ENCODE measurements at places on chromosomes 1 and 21. TPM values are rescaled to one million over a fixed set of nuclear protein-coding genes. Genes with fewer than 3 reads are reported as not detected.
A peak's percentile ranks its signal among the peaks of the same experiment; 100 is the strongest.

Gene AJAP1
- 2.4 TPM for total RNA-seq

Gene TMEM52
- total RNA-seq, result 1.1 TPM

Gene PM20D1
- total RNA-seq, result 1.2 TPM

Gene CYYR1
- not detected for total RNA-seq

Gene SPRR2E
- not detected for total RNA-seq

Gene CELA2B
- not detected for total RNA-seq

Gene PTPN22
- 22.2 TPM for total RNA-seq

Gene KIF2C
- total RNA-seq, result 1.4 TPM

- DNase-seq, result no peak
These were observed 28.4 kb downstream of the EXTL2 start for GRCh38 chr1:100866041-100866900.

- DNase-seq, result no peak
These were observed 73.7 kb downstream of the KCNK2 start for GRCh38 chr1:215156232-215156631.

DNA sequence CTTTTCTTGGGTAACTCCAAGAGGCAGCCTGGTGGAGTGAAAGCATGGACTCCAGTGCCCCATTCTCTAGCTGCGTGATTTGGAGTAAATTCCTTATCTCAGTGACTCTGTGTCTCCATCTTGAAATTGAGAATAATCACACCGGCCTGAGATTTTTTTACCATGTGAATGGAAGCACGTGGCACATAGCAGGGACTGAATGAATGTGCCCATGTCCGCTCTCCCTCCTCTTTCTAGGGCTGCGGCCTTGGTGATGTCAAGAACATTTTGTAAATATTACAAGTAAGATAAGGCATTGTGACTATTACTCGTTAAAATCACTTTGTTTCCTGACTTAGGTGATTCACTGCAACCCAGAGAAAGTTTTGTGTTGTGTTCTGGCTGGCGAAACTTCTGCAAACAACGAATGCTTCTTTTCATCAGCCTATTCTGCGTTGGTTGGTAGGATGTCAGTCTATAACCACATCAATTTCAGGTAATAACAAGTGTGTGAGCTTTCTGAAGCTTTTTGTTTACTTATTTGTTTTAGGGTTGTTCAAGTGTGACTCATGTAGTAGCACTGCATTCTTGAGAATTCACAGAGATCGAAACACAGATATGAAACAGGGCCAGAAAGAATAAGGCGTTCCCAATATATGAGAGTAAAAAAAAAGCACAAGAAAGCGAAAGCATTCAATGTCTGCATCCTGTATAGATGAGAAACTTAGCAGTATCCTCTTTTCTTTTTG, 135.7 kb upstream of the SLC45A1 start:
- DNase-seq, result peak; percentile 78

DNA sequence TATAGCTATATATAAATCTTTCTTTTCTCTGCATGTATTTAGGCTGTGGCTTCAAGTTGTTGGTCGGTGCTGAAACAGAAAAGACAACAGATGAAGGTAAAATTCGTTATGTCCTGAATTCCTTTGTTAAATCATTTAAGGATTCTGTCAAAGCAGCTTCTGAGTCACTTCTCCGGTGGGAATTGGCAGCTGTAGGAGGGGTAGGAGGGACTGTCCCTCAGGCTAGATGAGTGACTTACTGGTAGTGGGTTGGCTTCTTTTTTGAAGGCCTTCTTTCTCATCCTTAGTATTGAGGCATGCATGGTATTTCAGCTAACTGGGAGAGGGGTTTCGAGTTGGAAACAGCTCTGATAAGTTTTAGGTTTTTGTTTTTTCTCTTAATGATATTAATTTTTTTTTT, 22.1 kb upstream of the NEXN start:
- no peak for DNase-seq

DNA sequence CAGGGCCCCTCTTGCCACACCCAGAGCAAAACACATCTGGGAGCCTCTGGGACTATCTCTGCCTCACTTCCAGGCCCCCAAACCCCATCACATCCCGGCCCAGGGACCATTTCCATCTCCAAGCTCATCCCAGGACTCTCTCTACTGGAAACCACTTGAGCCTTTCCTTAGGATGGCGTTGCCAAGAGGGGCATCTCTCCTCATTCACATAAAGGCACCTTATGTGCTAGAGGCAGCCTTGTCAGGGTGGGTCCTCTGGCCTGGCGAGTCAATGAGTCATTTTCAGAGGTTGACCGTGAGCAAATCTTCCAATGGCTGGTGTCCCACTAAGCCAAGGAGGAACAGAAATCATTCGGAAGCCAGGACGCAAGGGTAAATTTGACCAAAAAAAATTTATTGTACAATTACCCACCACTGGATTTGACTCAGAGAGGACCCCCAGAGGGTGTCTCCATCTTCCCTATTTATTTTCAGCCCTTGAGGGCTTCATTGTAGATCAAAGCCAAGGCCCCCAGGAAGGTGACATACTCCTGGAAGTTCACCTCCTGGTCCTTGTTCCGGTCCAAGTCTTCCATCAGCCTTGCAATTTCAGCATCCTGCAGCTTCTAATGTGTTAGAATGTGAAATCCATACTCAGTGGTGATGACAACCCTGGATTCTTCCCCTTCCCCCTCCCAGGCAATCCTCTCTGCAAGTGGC, 1.4 kb downstream of the S100A6 start:
- no peak for DNase-seq

GRCh38 chr21:41621513-41621912, 113.6 kb upstream of the TMPRSS2 start:
- no peak for DNase-seq

GRCh38 chr1:166588741-166589140, 250.5 kb upstream of the POGK start:
- no peak for DNase-seq

DNA sequence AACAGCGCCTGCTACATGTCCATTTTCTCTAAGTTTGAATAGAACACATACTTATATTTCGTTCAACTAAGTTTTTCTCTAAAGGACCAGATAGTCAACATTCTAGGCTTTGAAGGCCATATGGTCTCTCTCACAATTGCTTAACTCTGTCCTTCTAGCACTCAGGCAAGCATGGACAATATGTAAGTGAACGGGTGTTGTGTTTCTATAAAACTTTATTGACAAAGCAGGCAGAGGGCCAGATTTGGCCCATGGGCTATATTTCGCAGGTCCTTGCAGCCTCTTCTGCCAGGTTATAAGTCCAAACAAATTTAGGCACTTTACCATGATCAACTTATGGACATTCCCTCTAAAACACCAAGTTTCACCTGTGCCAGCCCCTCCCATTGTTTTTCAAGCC, 21.1 kb downstream of the KLHDC7A start:
- DNase-seq, result no peak

DNA sequence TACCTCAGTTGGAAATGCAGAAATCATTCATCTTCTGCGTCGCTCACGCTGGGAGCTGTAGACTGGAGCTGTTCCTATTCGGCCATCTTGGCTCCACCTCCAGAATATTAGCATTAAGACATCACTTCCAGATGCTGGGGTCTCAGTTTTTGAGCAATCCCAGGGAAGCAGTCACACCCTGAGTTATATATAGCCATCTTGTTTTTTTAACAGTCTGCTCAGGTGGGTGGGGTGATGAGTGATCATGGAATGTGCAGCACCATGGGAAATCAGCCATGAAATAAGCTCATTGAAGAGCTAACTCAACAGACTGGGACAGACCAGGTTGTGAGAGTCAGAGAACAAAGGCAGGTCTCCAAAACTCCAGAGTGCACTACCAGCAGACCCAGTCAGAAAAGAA, 27.0 kb upstream of the HMGB4 start:
- DNase-seq, result no peak

GRCh38 chr1:36755303-36756230, 272.9 kb upstream of the CSF3R start:
- DNase-seq, result no peak

DNA sequence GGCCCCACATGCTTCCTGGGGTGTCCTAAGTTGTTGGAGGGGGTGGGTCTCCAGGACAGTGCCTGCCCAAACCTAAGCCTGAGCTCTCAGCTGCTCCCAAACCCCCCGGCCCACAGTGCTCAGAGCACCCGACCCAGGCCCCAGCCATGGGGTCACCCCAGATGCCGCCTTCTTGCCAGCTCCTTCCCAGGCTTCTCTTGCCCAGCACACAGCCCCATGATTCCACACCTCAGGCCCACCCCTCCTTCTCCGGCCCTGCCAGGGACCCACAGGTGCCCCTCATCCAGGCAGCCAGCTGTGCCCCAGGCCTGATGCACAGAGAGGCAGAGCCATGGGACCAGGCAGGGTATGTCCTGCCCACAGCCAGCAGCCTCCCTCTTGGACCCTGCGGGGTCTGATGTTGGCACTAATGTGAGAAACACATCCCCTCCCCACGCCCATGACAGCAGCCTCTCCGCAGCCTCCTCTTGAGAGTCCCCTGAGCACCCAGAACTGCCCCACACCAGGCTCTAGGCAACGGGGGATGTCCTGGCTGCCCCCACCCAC, 4.9 kb downstream of the WNT9A start:
- no peak for DNase-seq
